CD8-positive, alpha-beta memory T cell (primary cell): ENCODE measurements at places on chromosomes 5 and 9. TPM values are rescaled to one million over a fixed set of nuclear protein-coding genes. Genes with fewer than 3 reads are reported as not detected.
A peak's percentile ranks its signal among the peaks of the same experiment; 100 is the strongest.

DNA sequence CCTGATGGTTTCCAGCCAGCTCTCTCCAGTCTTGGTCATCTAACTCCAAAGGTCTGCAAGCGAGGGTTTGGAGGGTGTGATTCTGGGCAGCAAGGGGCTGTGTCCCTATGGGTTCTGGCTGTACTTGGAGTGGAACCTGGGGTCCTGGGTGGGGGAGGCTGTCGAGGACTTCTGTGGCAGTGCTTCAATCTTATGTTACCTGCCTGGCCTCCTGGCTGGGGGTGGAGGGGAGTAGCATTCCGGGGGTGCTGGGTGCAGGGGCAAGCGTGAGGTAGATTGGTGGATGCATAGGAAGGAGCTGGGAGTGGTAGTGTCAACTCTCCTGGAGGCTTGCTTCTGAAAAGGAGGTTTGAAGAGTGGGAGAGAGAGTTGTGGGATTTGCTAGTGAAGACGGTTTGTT is 143.4 kb downstream of the HSPA4 start:
- no peak overlapping the region for H3K4me3 ChIP-seq
- H3K4me1 ChIP-seq = no peaks in the 10 kb centered on the region
- DNase-seq = no peak
- no peaks in the 10 kb centered on the region for H3K27me3 ChIP-seq

DNA sequence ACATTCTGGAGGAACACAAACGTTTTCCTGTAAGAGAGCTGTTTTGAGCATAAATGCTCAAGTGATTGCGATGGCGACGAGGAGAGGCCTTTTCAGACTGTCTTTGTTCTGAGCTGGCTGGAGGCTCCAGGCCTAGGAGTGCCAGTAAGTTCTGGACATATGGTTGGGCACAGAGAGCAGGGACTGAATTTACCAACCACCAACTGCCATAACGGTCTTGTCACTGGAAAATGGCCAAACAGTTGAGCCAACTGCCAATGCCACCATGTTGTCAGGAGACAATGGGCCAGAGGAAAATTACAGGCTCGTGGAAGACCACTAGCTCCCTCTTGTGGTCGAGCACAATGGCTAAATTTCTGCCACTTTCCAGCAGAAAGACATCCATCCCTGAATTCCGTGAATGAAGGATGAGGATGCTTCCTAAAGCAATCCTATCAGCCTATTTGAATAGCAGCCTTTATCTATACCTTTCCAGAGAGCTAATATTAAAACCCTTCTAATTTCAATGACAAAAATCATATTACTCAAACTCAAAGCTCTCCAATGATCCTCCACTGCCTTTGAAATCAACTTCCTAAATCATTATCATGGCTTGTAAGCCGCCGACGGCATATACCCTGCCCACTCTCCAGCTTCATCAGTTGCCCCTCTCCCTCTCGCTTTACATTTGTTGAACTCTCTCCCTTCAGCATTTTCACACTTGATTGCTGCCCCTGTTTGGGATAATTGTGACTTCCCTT is 66.9 kb upstream of the GLIS3 start:
- no peaks in the 10 kb centered on the region for H3K27me3 ChIP-seq
- DNase-seq = peak; percentile 16
- no peak overlapping the region for H3K27ac ChIP-seq
- H3K36me3 ChIP-seq = no peaks in the 10 kb centered on the region
- no peaks in the 10 kb centered on the region for H3K4me1 ChIP-seq
- H3K4me3 ChIP-seq = no peak overlapping the region

GRCh38 chr5:59034498-59035186 is 451.8 kb downstream of the RAB3C start:
- peaks cover 30% of the 10 kb centered on the region for H3K4me1 ChIP-seq
- H3K4me3 ChIP-seq = peak overlapping the region; percentile 3
- DNase-seq = peak; percentile 50
- no peaks in the 10 kb centered on the region for H3K36me3 ChIP-seq
- H3K27me3 ChIP-seq = no peaks in the 10 kb centered on the region

DNA sequence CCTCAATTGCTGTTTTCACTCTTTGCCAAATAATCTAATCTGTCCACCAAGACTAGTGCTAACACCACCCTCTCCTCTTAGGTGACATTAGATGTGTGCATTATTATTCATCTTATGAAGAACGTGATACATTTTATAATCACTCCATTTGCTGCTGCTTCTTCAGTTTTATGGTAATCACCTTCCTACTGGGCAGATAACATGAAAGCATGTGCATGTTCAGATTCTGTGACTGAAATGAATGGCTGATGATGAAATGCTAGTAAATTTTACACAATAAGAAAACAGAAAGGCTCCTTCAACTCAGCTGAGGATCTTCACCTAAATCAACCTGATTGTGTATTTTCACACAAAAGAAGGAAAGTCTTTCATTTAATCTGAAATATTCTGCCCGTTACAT is 577.6 kb downstream of the CSNK1G3 start:
- DNase-seq = no peak
- H3K4me3 ChIP-seq = no peak overlapping the region
- no peaks in the 10 kb centered on the region for H3K36me3 ChIP-seq
- no peaks in the 10 kb centered on the region for H3K27me3 ChIP-seq
- H3K27ac ChIP-seq = no peak overlapping the region

Gene TOR2A
- 30.7 TPM for total RNA-seq

Gene CDKN2A
- 4.1 TPM for total RNA-seq

Gene ADAMTS6
- total RNA-seq = 1.2 TPM

Gene DELE1
- total RNA-seq = 48.8 TPM

Gene MYORG
- 2.3 TPM for total RNA-seq
